Osteocyte (in vitro differentiated cells): ENCODE measurements at places on chromosomes 7 and 10. TPM values are rescaled to one million over a fixed set of nuclear protein-coding genes. Genes with fewer than 3 reads are reported as not detected.
A peak's percentile ranks its signal among the peaks of the same experiment; 100 is the strongest.

The CALML5 gene
- not detected in 2 replicates for total RNA-seq

- no peaks in the 10 kb centered on the region for H3K36me3 ChIP-seq
- H3K27me3 ChIP-seq: peaks cover 46% of the 10 kb centered on the region
- DNase-seq: no peak
- no peak overlapping the region for H3K4me3 ChIP-seq
Observed at GRCh38 chr7:20799566-20800366, 13.1 kb upstream of the SP8 start.

GRCh38 chr10:44949915-44950314, 9.7 kb upstream of the RASSF4 start:
- H3K27me3 ChIP-seq: peaks cover 2% of the 10 kb centered on the region
- H3K36me3 ChIP-seq: no peaks in the 10 kb centered on the region
- no peak overlapping the region for H3K27ac ChIP-seq
- H3K4me3 ChIP-seq: no peak overlapping the region
- H3K4me1 ChIP-seq: peaks cover 26% of the 10 kb centered on the region

- no peaks in the 10 kb centered on the region for H3K4me1 ChIP-seq
- H3K36me3 ChIP-seq: no peaks in the 10 kb centered on the region
- no peak for DNase-seq
Observed at GRCh38 chr10:123781956-123782500, 109.6 kb downstream of the CPXM2 start.

DNA sequence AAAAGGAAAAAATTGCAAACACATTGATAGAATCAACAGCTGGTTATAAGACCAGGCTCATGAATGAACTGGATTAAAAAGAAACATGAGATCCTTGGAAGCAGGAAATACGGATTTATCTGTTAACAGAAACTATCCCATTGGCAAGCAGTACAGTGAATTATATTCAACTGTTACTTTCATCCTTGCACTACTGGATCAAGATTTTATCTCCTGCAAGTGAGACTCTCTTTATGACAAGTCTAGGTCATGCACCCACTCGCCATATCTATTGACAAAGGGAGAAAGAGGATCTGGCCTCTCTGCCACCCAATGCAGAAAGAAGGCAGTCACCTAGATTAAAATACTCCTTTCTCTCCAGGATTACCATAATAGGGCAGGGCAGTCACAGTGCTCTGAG, 41.4 kb downstream of the CSTF2T start:
- no peak overlapping the region for H3K27ac ChIP-seq
- no peak for DNase-seq
- no peak overlapping the region for H3K4me3 ChIP-seq
- H3K36me3 ChIP-seq: no peaks in the 10 kb centered on the region

DNA sequence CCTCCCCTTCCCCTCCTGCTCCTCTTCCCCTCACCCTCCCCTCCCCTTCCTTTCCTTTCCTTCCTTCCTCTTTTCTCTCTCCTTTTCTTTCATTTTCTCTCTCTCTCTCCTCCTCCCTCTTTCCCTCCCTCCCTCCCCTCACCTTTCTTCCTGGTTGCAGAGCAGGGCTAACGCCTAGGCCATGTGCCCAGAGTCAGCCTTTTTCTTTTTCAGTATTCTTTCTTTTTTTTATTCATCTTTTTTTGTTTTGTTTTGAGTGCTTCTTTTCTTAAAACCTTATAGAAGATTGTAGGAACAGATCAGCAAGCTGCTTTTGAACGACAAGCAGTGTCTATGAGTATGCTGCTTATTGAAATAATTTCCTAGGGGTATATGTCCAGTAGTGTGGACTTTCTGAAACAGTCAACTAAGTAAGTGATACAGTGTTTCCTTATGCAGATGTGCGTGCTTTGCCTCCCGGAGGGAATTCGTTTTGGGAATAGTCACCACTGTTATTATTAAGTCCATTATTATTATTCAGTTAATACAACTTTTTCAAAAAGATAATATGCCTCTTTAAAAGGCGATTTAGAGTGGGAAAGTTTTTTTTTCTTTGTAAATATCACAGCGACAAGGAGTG, 219.2 kb downstream of the CAMK1D start:
- no peak for DNase-seq
- H3K4me3 ChIP-seq: no peak overlapping the region
- no peaks in the 10 kb centered on the region for H3K27me3 ChIP-seq
- H3K27ac ChIP-seq: peak overlapping the region; percentile 70
- peaks cover 18% of the 10 kb centered on the region for H3K4me1 ChIP-seq

GRCh38 chr7:684416-684815, 42.1 kb upstream of the DNAAF5 start:
- H3K27ac ChIP-seq: no peak overlapping the region
- H3K4me1 ChIP-seq: peaks cover 2% of the 10 kb centered on the region
- no peak for DNase-seq
- H3K4me3 ChIP-seq: no peak overlapping the region
- H3K27me3 ChIP-seq: no peaks in the 10 kb centered on the region

The HTR7 gene
- total RNA-seq: 0.24 and 0.26 TPM in 2 replicates

DNA sequence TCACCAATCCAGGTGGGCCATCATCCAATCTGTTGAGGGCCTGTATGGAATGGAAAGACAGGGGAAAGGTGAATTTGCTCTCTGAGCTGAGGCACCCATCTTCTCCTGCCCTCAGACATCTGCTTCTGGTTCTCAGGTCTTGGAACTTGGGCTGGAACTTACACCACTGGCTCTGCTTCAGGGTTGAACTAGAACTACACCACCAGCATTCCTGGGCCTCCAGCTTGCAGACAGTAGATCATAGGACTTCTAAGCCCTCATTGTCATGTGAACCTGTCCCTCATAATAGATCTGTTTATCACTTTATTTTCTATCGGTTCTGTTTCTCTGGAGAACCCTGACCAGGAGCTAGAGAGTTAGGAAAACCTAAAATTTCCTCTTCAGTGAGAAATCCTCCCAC, 233.5 kb downstream of the CREB5 start:
- H3K27me3 ChIP-seq: peaks cover 4% of the 10 kb centered on the region
- H3K36me3 ChIP-seq: no peaks in the 10 kb centered on the region
- peaks cover 13% of the 10 kb centered on the region for H3K4me1 ChIP-seq
- H3K4me3 ChIP-seq: no peak overlapping the region
- no peak overlapping the region for H3K27ac ChIP-seq

DNA sequence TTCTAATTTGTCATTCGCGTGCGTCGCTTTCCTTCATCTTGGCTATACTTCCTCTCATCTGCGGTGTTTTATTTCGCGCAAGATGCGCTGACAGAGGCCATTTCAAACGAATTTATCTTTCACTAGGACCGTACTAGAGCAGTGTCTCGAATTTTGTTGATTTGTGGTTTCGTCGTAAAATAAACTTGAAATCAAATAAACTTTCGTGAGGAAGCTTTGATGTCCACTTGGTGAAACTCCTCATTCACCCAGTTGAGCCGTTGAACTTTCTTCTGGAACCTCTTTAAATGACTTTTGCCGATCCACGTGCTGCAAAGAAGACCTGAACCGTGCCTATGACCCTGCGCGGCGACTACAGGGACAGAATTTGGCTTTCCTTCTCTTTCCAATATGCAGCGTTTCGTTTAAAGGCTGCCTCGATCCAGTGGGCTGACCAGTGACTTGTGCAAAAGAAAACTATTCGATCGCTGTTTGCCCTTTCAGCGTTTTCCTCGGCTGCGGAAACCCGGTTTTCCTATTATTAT, 163.9 kb upstream of the PPP1R3A start:
- no peaks in the 10 kb centered on the region for H3K36me3 ChIP-seq
- no peak for DNase-seq
- H3K27ac ChIP-seq: peak overlapping the region; percentile 98
- peaks cover 6% of the 10 kb centered on the region for H3K27me3 ChIP-seq
- H3K4me1 ChIP-seq: peaks cover 37% of the 10 kb centered on the region

DNA sequence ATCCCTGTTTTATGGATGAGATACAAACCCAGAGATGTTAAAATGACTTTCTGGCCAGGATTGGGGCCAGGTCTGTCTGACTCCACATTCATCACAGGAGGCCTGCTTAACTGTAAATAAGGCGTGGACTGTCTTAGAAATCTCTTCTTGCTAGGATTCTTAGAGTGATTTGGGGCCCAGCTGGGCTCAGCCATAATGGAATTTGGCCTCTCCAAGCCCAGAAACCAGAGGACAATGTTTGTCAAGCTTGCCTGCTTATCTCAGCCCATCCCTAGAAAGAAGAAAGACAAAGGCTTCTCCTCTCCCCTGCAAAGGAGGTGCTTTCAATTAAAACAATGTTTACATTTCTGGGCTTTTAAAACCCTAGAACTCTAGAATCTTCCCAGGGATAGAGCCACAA, 2.9 kb downstream of the HABP2 start:
- H3K36me3 ChIP-seq: no peaks in the 10 kb centered on the region
- no peak for DNase-seq
- no peak overlapping the region for H3K27ac ChIP-seq
- peaks cover 1% of the 10 kb centered on the region for H3K4me1 ChIP-seq

DNA sequence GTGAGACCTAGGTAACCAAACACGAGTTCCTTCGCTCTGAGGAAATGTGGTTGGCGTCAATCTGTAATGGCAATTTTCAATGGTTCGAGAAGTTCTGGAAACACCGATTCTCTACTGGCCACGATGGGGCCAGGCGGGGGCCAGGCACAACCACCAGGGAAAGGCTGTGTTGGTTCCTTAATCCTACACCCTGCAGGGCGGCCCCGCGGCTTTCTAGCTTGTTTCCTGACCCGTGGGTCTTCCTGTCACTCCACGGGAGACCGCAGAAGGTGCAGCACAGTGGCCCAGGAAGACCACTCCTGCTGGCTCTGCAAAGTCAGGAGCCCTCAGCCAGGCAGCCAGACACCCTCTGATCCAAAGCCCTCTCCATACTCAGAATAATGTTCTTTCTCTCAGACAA, 113.4 kb downstream of the FGFR2 start:
- no peak overlapping the region for H3K4me3 ChIP-seq
- peaks cover 4% of the 10 kb centered on the region for H3K4me1 ChIP-seq
- H3K36me3 ChIP-seq: peaks cover 16% of the 10 kb centered on the region
- no peak overlapping the region for H3K27ac ChIP-seq

The FGFR2 gene
- 8.0 and 10.3 TPM in 2 replicates for total RNA-seq

DNA sequence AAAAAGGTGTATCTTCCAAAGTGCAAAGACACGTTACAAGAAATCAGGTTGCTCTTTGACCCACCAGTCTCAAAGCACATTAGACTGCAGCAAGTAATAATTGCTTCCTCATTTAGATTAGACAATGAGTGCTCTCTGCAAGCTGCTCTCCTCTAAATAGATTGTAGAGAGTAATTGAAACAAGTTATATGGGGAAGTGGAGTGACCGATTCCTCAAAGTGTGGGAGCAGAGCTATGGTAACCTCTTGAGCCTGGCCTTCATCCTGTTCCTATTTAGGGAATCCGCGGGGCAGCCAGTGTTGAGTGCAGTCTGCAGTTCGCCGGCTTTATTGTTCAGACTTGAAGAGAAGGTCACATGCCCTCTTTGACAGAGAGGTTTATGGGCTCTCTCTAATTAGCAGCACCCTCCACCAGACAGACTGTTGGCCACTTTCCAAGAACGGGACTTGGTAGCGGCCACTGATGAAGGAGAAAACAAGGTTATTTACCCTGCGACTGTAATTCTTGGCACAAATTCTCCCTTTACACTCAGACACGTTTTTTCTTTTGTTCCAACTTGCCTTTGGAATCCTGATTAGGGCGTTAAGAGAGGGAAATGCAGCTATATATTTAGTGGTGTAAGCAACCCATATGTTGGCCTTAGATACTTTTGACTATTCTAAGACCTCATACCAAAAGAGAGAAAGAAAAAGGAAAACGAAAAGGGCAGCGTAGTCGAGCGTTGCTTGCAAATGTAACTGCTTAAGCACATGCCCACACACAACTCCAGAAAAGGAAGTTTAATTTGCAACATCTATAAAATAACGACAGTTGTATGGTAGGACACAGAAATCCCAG, 107.5 kb downstream of the REEP3 start:
- H3K4me3 ChIP-seq: peak overlapping the region; percentile 65
- no peaks in the 10 kb centered on the region for H3K27me3 ChIP-seq
- no peak for DNase-seq
- H3K27ac ChIP-seq: peak overlapping the region; percentile 88

DNA sequence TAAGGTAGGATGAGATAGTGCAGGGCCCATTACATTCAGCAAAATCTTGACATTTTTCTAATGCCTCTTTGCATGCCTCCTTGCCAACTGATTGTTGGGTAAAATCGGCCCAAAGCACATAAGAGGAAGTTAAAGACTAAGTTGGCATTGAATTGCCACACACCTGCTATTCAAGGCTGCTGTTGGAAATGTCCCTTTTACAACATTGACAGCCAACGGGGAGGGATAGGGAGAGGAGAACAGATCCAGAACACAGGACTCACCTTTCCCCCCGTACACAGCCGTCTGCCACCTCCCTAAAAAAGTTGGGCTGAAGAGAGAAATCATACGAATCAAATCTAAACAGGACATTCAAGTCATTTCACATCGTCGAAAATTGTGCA, 695 bp downstream of the FAM237B start:
- DNase-seq: no peak
- peaks cover 67% of the 10 kb centered on the region for H3K27me3 ChIP-seq
- no peaks in the 10 kb centered on the region for H3K36me3 ChIP-seq
- no peak overlapping the region for H3K27ac ChIP-seq
- peak overlapping the region; percentile 14 for H3K4me3 ChIP-seq

DNA sequence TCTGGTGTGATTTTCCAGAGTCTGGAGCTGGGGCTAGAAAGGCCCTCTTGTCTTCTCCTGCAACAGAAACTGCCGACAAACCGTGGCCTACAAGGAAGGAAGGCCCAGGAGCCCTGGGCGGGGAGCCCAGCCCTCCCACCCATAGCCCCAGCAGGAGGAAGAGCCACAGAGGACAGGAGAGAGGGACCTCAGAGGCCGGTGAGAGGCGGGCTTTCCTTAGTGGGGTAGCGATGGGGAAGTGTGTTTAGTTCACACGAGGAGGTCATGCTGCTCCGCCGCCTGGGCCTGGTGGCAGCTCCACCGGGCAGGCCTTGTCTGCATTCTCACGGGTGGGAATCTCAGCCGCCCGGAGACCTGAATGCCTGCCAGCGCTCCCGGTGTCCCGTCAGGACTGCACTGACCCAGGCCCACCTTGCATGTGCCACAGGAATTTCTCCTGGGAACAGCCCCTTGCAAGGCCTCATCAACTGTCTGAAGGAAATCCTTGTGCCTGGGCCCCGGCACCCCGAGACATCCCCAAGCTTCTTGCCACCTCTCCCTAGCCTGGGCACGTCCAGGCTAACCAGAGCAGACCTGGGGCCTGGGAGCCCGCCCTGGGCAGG, 50.9 kb downstream of the ZNF467 start:
- no peaks in the 10 kb centered on the region for H3K27me3 ChIP-seq
- H3K4me1 ChIP-seq: peaks cover 9% of the 10 kb centered on the region
- H3K4me3 ChIP-seq: no peak overlapping the region
- H3K27ac ChIP-seq: no peak overlapping the region

The LIPK gene
- not detected in 2 replicates for total RNA-seq
